Left cardiac atrium (tissue), 4 donors: ENCODE measurements at places on chromosomes 4 and X. TPM values are rescaled to one million over a fixed set of nuclear protein-coding genes. Genes with fewer than 3 reads are reported as not detected.

Gene SSX2
- not detected for total RNA-seq

Gene ADH1C
- 6.7 TPM for total RNA-seq

Gene USP17L19
- total RNA-seq, result not detected

DNA sequence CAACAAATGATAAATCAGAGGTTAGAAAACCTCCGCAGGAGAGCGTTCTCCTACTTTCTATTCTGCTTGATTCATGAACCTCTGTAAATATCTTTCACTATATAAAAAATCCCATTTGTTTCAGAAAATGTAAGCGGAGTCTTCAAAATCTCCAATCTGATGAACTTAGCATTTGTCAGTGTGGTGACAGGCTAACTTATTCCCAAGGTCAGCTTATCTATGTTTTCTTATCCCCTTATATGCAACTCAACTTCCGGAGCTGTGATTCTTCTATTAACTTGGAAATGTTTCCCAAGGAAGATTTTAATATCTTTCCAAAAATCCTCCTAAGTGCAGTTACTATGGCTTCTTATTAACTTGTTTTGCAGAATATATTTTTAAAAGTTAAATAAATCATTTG is 87.5 kb upstream of the C1QTNF7 start:
- DNase-seq, result no peak

DNA sequence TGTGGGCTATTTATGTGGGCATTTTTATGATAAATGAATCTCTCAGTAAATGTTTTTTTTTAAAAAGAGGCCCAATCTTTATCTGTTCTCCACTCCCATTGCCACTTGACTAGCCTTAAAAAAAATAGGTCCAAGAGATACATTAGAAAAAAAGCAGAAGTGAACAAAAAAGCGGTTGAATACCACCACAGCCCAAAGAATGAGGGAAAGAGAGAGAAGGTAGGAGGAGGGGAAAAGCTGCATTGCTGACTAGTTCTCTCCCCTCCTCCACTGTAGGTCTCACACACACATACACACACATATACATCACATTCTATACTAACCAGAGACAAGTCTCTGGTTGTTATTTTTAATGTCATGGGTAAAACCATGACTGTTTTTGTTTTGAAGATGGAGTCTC is 95.8 kb upstream of the IL13RA1 start:
- no peak for DNase-seq

DNA sequence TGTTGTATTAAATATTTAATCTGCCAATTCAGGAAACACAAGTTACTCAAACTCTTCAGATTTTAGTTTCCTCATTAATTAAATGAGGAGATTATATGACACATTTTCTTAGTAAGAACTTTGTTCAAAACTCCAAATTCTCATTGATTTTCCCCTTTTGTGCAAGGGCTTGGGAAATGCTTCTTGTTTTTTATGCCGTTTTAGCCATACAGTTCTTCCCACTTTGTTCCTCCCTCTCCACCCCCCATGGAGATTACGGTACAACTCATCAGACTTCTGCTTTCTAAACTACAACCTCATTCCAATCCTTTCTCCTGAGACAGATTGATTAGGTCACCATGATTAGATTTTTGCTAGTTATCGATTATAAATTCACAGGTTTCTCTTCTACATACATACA is 10.9 kb upstream of the BBS7 start:
- DNase-seq, result no peak

GRCh38 chrX:119423631-119424030 is 24.5 kb downstream of the SLC25A43 start:
- no peak for DNase-seq

- DNase-seq, result no peak
Observed at GRCh38 chrX:3728454-3728853, 15.0 kb upstream of the PRKX start.

DNA sequence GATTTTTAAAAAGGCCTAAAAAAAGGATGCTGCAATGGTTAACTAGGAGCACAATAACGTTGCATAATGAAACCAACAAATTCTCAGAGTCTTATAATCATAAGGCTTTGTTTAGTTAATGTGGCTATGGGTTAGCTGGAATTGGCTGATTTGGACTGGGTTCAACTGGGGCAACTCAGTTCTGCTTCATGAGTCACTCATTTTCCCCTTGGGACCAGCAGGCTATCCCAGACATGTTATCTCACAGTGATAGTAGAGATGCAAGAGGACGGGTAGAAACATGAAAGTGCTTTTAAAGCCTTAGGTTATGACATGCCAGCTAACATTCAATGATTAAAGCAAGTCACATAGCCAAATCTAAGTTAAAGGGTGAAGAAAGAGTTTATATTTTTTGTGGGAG is 189.2 kb upstream of the GK2 start:
- no peak for DNase-seq
